ENCODE measurements at places on chromosomes 3 and 15.

DNA sequence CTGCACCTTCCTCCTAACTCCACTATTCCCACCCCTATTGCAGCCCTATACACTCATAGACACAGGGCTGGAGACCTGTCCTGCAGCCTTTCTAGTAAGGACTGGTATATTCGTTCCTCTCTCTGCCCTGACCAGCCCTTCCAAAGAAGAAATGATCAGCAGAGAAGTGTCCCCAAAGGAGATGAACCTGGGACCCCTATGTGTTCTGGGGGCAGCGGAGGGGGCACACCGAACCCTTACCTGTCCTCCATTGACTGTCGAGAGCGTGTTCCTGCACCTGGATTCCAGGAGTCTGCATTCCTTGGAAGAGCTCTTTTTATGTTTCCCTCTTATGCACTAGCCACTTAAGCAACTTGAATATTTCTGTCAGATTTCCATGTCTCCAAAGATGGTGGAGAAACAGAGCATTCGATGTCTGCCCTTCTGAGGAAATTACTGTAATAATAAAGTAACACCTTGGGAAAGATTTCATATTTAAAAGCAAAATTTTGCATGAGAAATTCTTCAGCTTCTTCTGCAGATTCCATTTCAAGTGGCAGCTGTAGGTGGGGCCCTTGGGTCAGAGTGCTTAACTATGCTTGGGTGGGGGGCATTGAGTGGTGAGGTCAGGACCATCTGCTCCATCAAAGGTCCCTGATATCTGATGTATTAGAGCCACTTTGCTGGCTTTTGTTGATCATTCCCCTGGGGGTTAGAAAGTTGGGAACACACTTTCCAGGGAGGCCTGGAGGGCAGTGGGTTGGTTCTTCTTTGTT is 6.3 kb downstream of the EPHB1 start:
- no peak for DNase-seq

DNA sequence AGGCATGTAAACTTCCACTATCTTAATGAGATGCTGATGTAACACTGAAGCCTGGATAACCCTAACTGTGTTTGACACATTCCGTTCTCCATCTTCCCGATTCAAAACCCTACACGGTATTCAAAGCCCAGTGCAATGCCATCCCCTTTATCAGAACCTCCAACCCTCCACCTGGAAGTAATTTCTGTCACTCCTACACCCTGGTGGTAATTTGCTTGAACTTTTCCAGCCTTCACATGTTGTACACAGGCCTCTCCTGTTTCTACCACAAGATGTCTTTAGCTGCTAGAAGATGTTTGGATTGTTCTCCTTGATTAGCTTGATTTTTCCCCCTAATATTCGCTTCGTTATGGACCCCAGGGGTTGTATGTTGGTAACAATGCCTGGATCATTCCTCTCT is 208.9 kb downstream of the CHST2 start:
- DNase-seq: no peak

- DNase-seq: no peak
Observed at GRCh38 chr3:51987568-51987967, 4.2 kb downstream of the ACY1 start.

GRCh38 chr15:83063551-83063950 is 3.5 kb downstream of the BTBD1 start:
- no peak for DNase-seq

DNA sequence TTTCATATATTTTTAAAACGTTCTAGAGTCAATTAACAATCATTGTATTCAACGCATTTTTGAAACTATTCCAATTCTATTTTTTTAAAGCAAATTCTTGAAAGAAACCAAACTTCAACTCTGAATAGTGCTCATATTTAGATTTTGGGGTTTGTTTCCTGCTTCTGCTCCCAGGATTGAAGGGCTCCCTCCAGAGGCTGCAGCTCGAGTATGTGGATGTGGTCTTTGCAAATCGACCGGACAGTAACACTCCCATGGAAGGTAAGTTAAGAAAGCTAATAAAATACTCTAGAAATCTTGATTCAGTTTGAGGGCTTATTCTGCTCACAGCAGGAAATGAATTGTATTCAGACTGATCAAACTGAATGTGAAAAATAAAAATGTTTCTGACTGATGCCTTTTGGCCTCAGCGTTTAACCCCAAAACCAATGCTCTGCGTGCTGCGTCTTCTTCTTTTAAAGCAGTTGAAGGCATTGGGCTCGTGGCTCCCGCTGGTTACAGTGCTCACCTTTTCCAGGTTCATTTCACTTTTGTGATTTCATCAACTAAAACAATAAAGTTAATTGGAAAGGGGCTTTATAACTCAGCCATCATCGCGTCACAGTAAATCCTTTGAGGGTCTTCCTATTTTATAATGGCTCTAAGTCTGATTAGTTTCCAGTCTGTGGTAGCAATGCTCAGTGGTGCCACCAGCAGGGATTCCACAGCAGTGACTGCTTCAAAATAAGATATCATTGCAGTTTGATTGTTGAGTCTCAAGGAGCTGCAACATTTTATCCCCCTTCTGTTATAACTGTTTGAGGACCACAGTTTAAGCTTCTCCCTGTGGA is 80.1 kb downstream of the SSR3 start:
- no peak for DNase-seq
